ENCODE measurements at places on chromosomes 11 and 22.
A peak's percentile ranks its signal among the peaks of the same experiment; 100 is the strongest.

GRCh38 chr22:49655168-49655812 lies 172.4 kb downstream of the BRD1 start:
- DNase-seq = no peak

DNA sequence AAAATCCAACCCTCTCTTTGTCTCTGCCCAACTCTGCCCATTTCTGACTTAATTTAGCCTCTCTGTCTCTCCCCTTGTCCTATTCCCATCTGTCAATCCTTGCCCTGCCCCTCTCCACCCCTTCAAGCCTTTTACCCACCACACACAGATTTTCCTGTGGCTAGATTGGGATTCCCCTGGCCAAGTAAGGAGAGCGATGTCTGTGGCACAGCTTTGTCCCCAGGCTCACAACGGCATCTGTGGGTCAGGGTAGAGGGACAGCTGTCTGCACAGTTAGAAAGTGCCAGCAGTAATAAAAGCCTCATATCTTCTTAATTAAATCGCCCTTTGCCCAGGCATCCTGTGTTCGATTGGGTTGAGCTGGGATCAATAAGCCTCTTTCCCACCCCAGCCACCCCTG lies 1.3 kb upstream of the KCNC1 start:
- DNase-seq = no peak

DNA sequence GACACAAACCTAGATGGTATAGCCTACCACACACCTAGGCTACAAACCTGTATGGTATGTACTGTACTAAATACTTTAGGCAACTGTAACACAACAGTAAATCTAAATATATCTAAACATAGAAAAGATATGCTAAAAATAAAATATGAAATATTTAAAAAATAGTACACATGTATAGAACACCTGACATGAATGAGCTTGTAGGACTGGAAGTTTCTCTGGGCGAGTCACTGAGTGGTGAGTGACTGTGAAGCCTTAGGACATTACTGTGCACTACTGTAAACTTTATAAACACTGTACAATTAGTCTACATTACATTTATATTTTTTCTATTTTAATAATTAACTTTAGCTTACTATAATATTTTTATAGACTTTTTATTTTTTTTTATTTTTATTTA lies 1301.3 kb downstream of the FAM181B start:
- DNase-seq = no peak

GRCh38 chr11:4863876-4864275 lies 14.9 kb upstream of the OR51S1 start:
- no peak for DNase-seq

DNA sequence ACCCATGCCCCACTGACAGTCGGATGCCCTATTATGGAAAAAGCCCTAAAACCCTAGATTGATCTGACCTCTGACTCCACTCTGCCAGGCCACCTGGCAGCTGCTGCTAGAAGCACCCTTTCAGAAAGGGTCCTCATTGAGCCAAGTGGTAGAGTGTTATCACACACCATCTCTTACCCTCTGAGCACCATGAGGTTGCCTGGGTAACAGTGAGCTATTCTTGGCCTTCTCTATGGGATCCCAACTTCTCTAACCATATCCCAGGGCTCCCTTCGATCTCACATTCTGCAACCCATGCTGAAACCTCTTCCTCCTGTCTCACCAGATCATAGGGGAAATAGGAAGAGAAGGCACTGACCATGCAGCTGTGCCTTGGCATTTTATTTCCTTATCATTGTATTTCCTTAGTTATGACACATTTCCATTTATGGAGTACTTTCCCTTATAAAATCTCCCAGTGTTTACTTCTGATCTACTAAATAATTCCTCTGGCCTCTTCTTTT lies 52.7 kb downstream of the MPPED2 start:
- DNase-seq = no peak

GRCh38 chr22:19842393-19843106 lies 12.1 kb downstream of the GNB1L start:
- no peak for DNase-seq

- DNase-seq = no peak
Measured at GRCh38 chr11:91587131-91587530, 637.5 kb upstream of the FAT3 start.

- no peak for DNase-seq
Measured at GRCh38 chr11:116234989-116235568, 537.7 kb downstream of the BUD13 start.

DNA sequence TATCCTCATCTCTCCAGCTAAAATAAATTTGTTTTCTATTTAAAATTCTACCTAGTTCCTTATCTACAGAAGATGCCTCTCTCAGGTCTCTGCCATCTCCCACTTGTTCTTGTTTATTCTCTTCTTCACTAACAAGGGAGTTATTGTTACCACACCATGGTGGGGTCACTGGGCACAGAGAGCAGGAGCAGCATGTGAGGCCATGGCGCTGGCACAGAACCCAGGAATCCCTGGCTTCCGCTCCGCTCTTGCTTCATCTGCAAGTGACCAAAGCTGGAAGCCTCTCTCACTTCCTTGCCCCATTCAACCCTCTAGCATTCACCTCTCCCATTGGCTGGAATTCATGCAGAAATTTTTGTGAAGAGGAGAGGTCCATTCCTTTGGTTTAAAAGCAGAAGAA lies 190.7 kb upstream of the NCAM1 start:
- DNase-seq = no peak

- DNase-seq = peak; percentile 46
Measured at GRCh38 chr11:105092256-105093239, 47.0 kb downstream of the CARD18 start.

GRCh38 chr11:26287067-26287518 lies 44.8 kb upstream of the ANO3 start:
- peak; percentile 58 for DNase-seq

DNA sequence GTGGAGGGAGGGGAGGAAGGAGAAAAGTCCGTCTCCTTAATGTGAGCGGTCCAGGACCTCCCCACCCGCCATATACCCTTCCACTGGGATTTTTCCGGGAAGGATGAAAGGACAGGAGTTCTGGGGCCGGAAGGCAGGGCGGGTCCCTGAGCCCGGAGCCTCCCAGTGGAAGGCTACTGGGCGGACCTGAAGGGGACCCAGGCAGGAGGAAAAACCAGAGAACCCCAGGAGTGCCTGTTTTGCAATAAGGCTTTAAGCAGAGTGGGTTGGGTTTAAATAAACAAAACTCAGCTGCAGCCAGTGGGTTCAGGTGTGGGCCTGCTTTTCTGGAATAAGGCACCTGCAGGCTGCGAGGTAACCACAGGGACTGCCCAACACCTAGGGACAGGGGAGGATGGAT lies 1.7 kb upstream of the CELSR1 start:
- no peak for DNase-seq

Data from foreskin fibroblast (primary cell).